GM12878 (cell line): ENCODE measurements at places on chromosomes 5 and 9. TPM values are rescaled to one million over a fixed set of nuclear protein-coding genes. Genes with fewer than 3 reads are reported as not detected.

DBH gene
- not detected in 2 replicates for total RNA-seq

RAB3C gene
- total RNA-seq, result not detected in 2 replicates

PAPPA gene
- 0.03 and 0.08 TPM in 2 replicates for total RNA-seq

CDX1 gene
- not detected in 2 replicates for total RNA-seq

FLT4 gene
- 0.27 TPM in 1 of 2 replicates, not detected in the other for total RNA-seq

GRCh38 chr9:115015018-115015635 lies 84.7 kb upstream of the TNFSF8 start:
- peaks cover 2% of the 10 kb centered on the region for H3K27me3 ChIP-seq
- no peak for DNase-seq
- no peak overlapping the region for H3K4me3 ChIP-seq
- no peak overlapping the region for H3K27ac ChIP-seq
- H3K4me1 ChIP-seq, result no peaks in the 10 kb centered on the region

GRCh38 chr9:87379300-87379699 lies 118.4 kb upstream of the DAPK1 start:
- H3K4me1 ChIP-seq, result peaks cover 4% of the 10 kb centered on the region
- no peak overlapping the region for H3K27ac ChIP-seq
- no peak overlapping the region for H3K4me3 ChIP-seq
- DNase-seq, result no peak
- H3K36me3 ChIP-seq, result no peaks in the 10 kb centered on the region

GRCh38 chr5:151295138-151295537 lies 8.4 kb downstream of the SLC36A3 start:
- H3K36me3 ChIP-seq, result no peaks in the 10 kb centered on the region
- no peak overlapping the region for H3K27ac ChIP-seq
- no peak overlapping the region for H3K4me3 ChIP-seq
- H3K27me3 ChIP-seq, result no peaks in the 10 kb centered on the region
- DNase-seq, result no peak
- no peaks in the 10 kb centered on the region for H3K4me1 ChIP-seq

DNA sequence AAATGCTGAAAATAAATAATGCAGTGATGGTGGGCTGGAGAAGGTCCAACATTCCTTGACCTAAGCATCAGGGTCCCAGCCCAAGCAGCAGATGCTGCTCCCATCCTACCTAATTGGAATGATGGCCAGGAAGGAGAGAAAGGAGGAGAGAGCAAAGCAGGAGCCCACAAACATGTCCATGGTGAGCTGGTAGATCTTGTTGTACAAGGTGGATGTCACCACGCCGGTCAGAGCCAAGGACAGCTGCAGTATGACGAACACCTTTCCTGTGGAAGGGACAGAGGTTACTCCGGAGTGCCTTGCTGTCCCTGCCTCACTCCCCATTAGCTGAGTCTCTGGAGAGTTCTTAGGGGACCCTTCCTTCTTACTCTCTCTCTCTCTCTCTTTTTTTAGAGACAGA lies 4.3 kb downstream of the SLC46A2 start:
- H3K27ac ChIP-seq, result no peak overlapping the region
- no peak for DNase-seq
- no peaks in the 10 kb centered on the region for H3K4me1 ChIP-seq
- peaks cover 7% of the 10 kb centered on the region for H3K27me3 ChIP-seq
- H3K4me3 ChIP-seq, result no peak overlapping the region
- no peaks in the 10 kb centered on the region for H3K36me3 ChIP-seq

DNA sequence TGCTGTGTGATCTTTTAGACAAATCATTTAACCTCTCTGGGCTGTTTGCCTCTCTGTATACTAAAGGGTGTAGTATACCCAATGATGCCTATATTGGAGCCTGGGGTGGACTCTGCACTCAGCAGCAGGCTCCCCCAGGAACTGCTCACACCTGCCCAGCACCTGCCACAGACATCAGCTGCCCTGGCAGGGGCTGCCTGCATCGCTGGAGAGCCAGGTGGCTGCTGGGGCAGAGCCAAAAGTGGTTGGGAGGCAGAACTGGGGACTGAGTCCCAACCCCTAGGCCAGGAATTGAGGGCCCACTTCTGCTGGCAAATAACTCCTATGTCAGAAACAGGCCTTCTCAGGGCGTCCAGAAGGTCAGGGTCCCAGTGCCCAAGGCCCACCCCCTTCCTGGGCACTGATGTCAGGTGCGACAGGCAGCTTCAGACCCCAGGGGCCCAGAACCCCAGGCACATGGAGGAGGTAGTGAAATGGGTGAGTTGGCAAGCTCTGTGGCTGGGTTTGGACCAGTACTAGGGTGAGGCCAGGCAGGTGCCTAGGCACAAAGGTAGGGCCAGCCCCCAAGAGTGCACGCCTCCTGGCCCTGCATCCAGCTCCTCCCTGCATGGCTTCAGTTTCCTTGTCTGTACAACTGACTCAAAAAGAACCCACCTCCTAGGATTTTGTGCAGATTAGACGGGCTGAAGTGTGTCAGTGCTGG lies 5.8 kb downstream of the UNC5A start:
- H3K27ac ChIP-seq, result no peak overlapping the region
- DNase-seq, result no peak
- no peak overlapping the region for H3K4me3 ChIP-seq
